Left lung (tissue), 14 donors: ENCODE measurements at places on chromosomes 12 and 14. TPM values are rescaled to one million over a fixed set of nuclear protein-coding genes. Genes with fewer than 3 reads are reported as not detected.

DNA sequence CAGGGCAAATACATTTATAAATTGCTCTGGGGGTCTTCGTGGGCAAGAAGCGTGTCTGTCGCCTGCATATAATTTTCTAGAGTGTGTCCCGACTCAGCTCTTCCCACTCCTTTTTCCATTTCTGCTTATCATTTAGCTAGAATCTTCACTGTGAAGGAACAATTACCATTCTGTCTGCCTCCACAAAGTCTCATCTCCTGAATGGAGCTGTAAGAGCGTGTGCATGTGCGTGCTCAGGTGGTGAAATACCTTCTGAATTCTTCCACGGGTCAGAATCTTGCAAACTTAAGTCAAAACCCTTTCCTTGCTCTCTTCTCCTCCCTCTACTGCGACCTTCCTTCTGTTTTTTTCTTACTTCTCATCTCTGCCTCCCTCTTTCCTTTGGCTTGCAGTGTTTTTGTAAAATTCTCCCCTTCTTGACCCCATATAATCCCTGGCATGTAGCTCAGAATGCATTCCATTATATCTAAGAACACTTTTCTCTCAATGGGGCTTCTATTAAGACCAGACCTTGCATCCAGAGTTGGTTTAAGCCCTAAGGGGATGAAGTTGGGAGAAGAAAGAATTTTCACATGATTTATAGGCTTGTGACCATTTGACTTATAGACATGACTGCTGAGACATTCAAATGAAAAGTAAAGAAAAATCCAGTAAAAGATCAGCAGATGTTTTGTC lies 25.0 kb upstream of the GSG1 start:
- DNase-seq: no peak

DNA sequence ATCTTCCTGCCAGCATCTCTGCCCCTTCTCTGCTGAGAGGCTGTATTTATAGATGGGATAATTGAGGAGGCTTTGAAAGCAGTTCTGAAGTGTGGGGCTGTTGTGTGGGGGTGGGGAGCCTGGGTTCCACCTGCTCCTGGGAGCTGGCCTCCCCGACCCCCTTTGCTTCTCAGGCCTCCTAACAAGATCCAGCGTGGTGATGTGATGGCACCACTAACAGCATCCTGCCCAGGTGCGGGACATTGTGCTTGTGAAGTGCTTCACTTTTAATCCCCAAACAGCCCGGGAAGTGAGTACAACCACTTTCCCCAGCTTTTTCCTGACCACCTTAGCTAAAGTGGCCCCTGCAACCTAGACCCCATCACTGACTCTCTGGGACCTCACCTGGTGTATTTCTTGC lies 95.1 kb upstream of the NRXN3 start:
- no peak for DNase-seq

- DNase-seq: no peak
Measured at GRCh38 chr14:102908766-102909455, 13.6 kb upstream of the AMN start.

GRCh38 chr14:37443461-37443860 lies 151.6 kb downstream of the FOXA1 start:
- no peak for DNase-seq

GEMIN2 gene
- polyA plus RNA-seq: 23.9 TPM

- DNase-seq: no peak
Measured at GRCh38 chr12:3341594-3341993, 149.4 kb upstream of the PRMT8 start.

IFNG-AS1 gene
- polyA plus RNA-seq: 0.26 TPM

DNA sequence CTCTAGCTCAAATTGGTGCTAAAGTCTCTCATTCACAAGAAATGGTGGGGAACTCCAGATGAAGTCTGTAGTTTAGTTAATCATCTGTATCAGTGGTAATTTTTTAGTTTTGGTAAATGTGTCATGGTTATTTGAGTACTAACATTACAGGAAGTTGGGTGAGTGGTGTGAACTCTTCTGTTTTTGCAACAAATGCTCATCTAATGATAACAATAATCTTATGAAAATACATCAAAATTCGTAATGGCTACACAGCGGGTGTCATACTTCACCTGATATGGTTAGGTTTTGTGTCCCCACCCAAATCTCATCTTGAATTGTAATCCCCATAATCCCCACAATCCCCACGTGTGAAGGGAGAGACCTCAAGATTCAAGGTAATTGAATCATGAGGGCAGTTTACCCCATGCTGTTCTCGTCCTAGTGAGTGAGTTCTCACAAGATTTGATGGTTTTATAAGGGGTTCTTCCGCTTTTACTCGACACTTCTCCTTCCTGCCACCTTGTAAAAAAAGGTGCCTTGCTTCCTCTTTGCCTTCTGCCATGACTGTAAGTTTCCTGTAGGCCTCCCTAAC lies 209.3 kb upstream of the FOXN3 start:
- no peak for DNase-seq

- no peak for DNase-seq
Measured at GRCh38 chr12:79326663-79327062, 364.1 kb downstream of the PAWR start.

DNA sequence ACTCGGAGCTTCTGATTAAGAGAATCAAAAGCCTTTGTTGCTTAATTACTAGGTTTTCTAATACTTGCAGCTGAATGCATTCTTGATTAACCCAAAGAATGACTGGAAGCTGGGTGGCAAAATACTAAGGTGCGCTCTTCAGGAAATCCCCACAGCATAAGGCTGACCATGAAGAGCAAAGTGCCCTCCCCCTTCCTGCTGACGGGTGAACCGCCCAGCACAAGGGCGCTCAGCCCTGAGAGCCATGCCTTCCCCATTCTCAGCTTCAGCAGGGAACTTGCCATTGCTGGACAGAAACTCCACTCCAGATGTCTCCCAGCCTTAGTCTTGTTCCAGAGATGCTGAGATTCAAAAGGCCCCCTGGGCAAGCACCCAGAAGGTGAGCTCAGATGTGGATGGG lies 27.2 kb upstream of the FBRSL1 start:
- peak; percentile 18 for DNase-seq

CLEC9A gene
- 1.2 TPM for polyA plus RNA-seq

ZCRB1 gene
- polyA plus RNA-seq: 79.5 TPM

DNA sequence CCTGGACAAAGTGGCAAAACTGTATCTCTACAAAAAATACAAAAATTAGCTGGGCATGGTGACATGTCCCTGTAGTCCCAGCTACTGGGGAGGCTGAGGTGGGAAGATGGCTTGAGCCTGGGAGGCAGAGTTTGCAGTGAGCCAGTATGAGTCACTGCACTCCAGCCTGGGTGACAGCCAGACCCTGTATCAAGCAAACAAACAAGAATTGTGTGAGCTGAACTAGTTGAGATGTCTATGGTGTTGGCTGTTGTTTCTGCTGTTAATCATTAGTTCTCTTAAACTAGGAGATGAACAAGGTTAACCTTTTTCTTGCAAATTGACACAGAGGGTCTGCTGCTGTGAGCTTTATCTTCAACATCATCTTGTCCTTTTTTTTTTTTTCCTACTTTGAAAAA lies 23.6 kb downstream of the RASSF3 start:
- no peak for DNase-seq

GRCh38 chr14:99831303-99831702 lies 38.1 kb downstream of the EML1 start:
- DNase-seq: no peak

- no peak for DNase-seq
Measured at GRCh38 chr12:124923905-124924734, 9.7 kb upstream of the UBC start.

DNA sequence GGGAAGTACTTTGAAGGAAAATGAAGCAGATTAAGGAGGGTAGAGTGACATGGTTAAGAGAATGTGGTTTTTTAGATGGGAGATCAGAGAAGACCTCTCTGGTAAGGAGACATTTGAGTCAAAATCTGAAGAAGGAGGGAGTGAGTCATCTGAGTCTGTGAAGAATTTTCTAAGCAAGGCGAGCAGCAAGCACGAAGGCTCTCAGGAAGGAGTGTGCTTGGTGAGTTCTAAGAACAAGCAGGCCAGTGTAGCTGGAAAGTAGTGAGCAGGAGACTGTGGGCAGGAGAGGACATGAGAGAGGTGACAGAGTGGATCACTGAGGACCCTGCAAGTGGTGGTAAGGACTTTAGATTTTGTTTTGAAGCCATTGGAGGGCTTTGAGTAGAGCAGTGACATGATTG lies 76.3 kb upstream of the FUT8 start:
- no peak for DNase-seq

DNA sequence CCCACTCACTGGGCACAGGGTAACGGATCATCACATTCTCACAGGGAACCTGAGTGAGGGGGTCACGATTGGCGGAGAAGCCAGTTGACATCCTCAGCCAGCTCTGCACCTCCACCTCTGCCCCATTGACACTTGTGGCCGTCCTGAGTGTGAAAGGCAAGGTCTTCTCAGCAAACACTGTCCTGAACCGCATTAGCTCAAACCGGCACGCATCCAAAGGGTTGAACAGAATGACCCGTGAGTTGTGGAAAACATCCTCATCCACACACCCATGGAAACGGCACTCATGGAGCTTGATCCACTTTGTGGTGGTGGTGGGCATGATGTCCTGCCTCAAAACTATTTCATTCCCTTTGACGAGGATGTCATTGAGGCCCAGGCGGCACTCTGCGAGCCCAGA lies 56.3 kb upstream of the GTF2A1 start:
- no peak for DNase-seq

DNA sequence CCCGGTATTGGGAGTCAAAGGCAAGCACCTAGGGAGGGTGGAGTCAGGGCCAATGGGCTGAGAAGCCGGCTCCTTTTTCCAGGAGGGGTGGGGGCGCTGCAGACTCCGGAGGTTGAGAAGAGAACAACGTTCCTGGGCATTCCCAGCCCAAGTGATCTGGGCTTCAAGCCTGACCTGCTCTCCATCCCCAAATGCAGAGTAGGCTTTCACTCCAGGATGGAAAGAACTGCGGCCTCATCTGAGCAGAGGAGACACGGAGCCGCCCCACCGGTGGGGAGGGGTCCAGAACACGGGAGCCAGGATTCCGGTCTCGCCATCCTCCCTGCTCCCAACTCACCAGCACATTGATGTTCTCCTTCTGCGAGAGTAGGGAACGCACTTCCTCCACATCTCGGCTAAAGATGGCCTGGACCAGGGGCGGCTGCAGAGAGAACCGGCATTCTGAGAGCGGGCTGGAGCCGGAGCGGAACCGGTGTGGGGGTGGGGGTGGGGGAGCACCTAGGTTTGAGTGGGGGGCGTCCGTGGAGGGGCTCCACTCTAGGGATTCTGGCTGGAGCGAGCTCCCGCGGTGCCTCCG lies 605 bp downstream of the ANKRD52 start:
- DNase-seq: no peak

DNA sequence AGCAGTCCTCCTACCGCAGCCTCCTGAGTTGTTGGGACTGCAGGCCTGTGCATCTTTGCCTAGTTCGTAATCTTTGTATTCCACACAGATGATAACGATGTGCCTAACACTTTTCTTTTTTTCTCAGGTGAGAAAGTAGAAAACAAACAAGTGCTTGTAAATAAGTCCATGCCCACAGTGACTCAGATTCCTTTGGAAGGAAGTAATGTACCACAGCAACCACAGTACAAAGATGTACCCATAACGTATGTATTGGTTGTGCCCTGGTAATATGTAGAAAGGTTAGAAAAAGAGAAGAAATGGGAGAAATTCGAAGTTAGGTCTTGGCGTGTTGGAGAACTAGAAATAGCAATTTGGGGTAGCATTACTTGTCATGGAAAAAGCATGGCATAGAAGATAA lies 101.6 kb downstream of the POLR3B start:
- no peak for DNase-seq

- no peak for DNase-seq
Measured at GRCh38 chr12:90004319-90005074, 295.9 kb upstream of the ATP2B1 start.

- no peak for DNase-seq
Measured at GRCh38 chr12:49327887-49328286, 4.8 kb downstream of the TROAP start.

DNA sequence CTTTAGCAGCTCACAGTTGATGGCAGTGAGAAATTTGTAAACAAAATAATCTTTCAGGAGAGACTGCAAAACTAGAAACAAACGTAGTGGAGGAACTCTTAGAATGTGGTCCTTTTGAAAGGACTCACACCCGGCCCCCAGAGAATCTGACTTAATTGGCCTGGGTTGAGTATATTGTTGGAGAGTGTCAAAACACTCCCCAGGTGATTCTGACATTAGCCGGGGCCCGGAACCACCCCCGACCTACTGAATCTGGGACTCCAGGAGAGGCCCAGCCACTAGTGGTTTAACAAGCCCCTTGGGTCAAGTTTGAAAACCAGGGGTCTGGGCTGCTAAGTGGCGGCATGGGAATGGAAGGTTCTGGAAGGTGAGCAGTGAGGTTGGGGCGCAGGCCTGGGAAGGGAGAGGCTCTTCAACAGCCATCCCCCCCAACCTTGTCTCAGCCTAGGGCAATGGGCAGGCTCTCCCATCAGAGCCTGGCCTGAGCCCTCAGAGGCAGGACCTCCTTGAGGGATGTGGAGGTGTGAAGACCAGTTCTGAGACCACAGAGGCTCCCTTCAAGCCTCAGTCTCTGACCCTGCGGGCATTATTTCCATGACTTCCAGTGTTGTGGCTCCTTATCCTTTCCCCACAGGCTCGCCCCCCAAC lies 1.1 kb upstream of the ELK3 start:
- no peak for DNase-seq

DNA sequence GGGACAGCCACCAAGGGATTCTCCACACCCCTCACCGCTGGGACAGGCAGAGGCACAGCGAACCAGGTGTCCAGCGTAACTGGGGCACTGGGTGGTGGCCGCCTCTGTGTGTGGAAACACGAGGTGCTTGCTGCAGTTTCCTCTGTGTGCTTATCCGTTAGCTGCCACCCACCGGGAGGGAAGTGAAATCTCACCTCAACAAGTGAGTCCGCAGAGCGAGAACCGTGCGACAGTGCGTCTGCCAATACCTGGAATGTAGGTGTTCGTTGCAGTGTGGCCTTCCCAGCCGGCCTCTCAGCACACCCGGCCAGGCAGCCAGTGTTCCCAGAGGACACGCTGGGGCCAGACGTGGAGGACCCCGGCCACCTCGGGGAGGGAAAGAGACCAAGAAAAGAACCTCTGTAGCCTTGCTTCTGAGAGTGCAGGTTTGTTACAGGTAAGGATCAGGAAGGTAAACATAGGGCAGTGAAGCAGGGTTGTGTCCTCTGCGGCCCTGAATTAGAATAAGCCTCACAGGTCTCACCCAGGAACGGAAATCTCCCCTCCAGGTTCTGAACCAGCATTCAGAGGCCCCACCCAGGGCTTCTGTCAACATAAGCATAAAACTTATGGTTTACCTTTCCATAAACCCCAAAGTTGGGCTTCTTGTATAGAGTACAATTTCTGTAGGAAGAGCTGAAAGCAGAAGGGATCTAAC lies 1.5 kb downstream of the BCL2L14 start:
- DNase-seq: no peak

DNA sequence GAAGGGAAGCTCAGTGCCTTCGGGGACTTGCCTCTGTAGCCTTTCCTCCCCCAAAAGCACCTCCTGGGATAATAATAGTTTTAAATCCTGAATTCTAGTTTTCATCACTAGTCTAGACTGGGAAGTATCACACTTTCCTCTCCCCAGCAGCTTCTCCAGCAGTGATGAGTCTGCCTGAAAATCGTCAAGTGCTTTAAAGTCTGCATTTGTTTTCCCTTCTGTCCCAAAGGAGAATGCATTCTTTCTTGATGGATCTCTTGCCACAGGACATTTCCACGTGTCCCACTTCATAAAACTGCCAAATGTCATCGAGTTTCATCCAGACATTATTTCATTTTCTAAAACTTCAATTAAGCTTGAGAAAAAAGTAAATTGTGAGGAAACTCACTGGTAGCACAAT lies 15.0 kb downstream of the CSRP2 start:
- no peak for DNase-seq

GRCh38 chr14:89185919-89186855 lies 230.8 kb downstream of the FOXN3 start:
- no peak for DNase-seq

TGM1 gene
- 4.3 TPM for polyA plus RNA-seq
